NCI-H2107 (cell line): ENCODE measurements at places on chromosomes 12 and 14.

DNA sequence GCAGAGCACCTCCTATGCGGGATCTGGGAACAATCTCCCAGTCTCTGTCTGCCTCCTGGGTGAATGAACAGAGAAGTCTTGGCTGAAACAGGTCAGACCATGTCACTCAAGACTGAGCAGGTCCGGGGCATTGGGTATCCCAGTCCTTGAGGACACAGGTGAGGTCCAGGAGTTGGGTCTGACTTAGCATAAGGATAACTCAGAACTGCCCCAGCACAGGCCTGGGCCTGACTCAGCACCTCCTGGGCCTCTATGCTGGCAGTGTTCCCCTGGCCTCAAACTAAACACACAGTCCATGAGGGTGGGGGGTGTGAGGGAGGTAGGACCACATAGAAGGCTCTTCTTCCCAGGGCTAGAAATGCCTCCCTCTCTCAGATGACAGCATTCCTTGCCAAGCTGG lies 1.5 kb upstream of the SDR9C7 start:
- no peak for DNase-seq

GRCh38 chr12:113271853-113272561 lies 50.7 kb downstream of the TPCN1 start:
- no peak for DNase-seq

GRCh38 chr14:38743966-38744584 lies 359.0 kb downstream of the SEC23A start:
- no peak for DNase-seq

GRCh38 chr12:40028296-40028695 lies 77.6 kb downstream of the SLC2A13 start:
- no peak for DNase-seq

- no peak for DNase-seq
Observed at GRCh38 chr14:72788255-72788654, 105.6 kb downstream of the DPF3 start.

DNA sequence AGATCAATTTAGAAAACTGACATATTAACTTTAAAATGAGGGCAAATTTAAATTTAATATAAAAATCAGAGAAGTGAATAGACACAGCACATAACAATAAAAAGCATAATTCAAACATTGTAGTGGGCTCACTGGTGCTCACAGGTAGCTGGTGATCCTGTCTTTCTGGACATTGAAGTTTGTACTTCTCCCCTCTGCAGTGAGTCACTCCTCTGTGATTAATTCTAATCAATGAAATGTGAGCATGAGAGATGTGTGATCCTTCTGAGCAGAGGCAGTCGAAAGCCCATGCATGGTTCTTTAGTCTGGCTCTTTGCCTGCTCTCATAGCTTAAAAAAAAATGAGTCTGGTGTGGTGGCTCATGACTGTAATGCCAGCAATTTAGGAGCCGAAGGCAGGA lies 59.0 kb upstream of the RERGL start:
- DNase-seq = no peak

DNA sequence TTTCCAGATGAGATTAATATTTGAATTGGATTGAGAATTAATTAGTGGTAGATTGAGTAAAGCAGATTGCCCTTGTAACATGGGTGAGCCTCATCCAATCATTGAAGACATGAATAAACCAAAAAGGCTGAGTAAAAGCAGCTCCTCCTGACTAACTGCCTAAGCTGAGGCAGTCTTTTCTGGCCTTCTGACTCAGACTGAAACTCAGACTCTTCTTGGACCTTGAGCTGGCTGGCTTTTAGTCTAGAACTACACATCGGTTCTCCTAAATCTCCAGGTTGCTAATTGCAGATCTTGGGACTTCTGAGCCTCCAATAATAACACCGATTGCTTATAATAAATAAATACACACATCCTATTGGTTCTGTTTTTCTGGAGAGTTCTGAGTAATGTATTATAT lies 24.0 kb downstream of the FKBP11 start:
- DNase-seq = no peak

- DNase-seq = no peak
Observed at GRCh38 chr14:87030197-87030596, 962.8 kb downstream of the GALC start.

DNA sequence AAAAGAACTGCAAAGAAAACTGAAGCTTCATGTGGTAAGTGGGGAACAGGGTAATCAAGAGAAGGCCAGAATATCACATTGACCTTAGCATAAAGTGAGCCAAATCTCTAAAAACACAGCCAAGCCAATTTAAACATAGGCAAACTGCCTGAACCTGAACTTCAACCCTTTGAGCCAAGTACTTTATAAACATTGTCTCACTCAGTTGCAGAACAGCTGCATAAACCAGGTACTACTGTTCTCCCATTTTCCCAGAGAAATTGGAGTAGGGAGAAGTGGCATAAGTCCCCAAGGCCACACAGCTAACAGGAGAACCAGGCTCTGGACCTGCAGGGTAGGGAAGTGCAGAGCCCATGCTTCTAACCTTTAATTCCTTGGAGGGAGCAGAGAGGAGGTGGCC lies 30.4 kb upstream of the FKBP4 start:
- DNase-seq = no peak

DNA sequence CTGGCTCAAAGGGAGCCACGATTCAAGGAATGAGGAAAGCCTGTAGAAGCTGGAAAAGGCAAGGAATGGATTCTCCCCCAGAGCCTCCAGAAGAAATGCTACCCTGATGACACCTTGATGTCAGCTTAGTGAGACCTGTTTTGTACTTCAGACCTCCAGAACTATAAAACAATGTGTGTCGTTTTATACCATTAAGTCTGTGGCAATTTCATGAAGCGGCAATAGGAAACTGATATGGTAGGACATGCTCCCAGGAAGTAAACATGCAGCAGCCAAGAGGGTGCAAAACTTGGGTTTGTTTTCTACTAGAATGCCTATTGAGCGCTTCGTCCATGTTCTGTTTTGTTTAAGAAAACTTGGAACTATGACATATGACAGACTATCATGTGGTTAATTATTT lies 2.5 kb upstream of the APOBEC1 start:
- DNase-seq = no peak
